ENCODE measurements at places on chromosomes 5 and 9.

- DNase-seq: no peak
These were observed 17.6 kb downstream of the TNFAIP8 start for GRCh38 chr5:119373449-119373858.

- no peak for DNase-seq
These were observed 2371.7 kb upstream of the C9orf72 start for GRCh38 chr9:29945012-29945411.

DNA sequence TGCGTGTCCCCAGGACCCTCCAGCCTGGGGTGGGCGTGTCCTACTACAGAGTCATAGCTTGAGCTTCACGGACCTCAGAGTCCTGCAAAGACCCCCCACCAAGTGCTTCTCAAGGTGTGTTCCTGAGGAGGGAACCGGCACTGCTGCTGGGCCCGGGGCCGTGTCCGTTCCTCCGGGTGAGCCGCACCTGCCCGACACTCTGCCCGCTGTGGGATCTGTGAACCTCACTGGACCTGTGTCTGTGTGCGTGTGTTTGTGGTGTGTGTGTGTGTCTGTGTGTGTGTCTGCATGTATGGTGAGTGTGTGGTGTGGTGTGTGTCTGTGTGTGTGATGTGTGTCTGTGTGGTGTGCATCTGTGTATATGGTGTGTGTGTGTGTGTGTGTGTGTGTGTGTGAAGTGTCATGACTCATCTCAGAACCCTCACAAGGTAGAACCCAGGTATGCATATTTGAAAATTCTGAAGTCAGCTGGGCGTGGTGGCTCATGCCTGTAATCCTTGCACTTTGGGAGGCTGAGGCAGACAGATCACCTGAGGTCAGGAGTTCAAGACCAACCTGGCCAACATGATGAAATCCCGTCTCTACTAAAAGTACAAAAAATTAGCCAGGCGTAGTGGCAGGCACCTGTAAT lies 40.9 kb upstream of the RXRA start:
- no peak for DNase-seq

GRCh38 chr9:7570107-7570720 lies 229.4 kb downstream of the DMAC1 start:
- DNase-seq: peak; percentile 59

- no peak for DNase-seq
These were observed 161.9 kb downstream of the ALDH1A1 start for GRCh38 chr9:72790989-72791388.

DNA sequence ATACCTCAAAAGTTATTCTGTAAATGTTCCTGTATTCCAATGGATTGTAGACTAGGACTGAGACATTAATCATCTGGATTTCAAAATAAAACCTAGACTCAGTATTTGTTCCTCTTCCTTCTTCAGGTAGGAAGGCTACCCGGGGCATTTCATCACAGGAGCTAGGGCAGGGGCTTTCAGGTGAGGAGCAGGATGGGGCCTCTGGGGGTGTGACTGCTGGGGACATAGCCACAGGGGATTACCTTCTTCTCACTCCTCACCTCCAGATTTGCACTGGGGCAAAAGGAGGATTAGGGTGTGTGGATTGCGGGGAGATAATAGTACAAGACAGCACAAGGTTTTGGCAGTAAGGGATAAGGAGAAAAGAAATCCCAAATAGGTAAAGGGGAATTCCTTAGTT lies 37.9 kb upstream of the SRP19 start:
- DNase-seq: no peak

GRCh38 chr9:121640076-121640475 lies 11.4 kb upstream of the DAB2IP start:
- DNase-seq: peak; percentile 16

GRCh38 chr5:88298425-88298824 lies 29.8 kb upstream of the TMEM161B start:
- no peak for DNase-seq

GRCh38 chr5:40356248-40356647 lies 323.5 kb upstream of the PTGER4 start:
- DNase-seq: no peak

- DNase-seq: no peak
These were observed 353.0 kb downstream of the FBXL17 start for GRCh38 chr5:108028883-108029282.

DNA sequence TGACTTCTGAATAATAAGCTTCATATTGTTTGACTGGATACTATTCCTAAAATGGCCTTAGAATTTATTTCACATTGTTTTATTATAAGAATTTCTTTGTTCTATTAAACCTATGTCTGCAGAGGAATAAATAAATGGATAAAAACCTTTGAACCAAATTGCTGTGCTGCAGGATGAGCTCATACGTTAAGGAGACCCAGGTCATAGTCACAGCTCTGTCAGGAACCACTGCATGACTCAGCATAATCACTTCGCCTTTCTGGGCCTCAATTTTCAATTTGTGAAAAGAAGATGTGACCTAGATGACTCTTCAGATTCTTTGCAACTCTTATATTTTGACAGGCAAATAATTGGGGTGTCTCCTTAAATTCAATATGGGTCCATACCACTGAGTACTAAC lies 36.7 kb upstream of the HMHB1 start:
- no peak for DNase-seq

- DNase-seq: no peak
These were observed 34.2 kb downstream of the EMB start for GRCh38 chr5:50406877-50407276.

DNA sequence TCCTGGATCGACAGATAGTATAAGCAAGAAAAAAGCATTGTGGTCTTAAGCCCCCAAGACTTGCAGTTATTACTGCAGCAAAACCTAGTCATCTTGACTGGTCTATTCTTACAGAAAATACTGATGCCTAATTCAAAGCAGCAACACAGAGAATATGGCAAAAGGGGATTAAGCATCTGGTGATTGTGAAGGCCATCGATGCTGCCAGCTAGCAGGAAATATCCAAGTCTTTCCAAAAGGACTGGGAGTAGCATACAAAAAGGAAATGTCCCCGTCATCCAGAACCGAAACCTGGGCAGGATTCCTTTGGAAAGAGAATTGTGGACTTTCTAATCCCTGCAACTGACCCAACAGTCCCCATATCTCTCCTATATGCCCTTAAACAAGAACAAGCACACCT lies 132.2 kb downstream of the SLF1 start:
- DNase-seq: no peak

GRCh38 chr9:134897584-134898170 lies 17.1 kb downstream of the FCN2 start:
- no peak for DNase-seq

DNA sequence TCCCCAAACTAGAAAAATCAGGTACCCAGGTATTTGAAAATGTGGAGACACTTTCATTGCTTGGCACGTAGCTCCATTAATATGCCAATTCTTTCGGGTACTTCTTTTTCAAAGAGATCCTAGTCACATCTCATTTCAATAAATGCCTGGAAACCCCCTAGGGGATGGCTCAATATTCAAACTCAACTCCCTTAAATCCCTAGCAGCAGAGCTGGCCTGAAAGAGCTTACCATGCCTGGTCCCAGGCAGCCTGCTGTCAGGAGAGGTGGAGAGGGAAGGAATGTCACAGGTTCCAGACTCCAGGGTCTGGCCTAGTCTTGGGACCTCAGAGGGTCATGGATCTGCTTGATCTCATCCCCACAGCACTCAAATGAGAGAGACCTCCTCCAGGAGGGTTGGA lies 187.1 kb downstream of the SPOCK1 start:
- DNase-seq: no peak

Measured in Jurkat, Clone E6-1 (cell line).